ENCODE measurements at places on chromosomes 13 and 19.

DNA sequence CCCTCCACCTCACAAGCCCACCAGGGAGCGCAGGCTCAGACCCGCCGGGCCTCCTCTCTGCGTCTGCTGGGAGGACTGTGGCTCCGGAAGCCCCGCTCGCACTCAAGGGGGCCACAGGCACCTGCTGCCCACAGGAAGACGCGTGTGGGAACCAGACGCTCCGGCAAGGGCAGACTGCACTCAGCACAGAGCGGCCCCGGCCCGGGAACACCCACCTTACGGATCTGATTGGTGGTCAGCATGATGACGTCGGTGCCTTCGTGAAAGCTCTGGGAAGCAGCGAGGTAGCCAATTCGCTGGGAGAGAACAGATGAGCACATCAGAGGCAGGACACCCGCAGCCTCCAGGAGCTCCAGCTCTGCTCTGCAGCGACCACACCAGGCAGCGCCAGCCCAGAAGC, 14.6 kb downstream of the AP3D1 start:
- no peak overlapping the region for H3K4me3 ChIP-seq
- H3K36me3 ChIP-seq: no peaks in the 10 kb centered on the region
- H3K27ac ChIP-seq: no peak overlapping the region
- no peak for DNase-seq

GRCh38 chr19:52786078-52786463, 520 bp downstream of the ZNF600 start:
- peak overlapping the region; percentile 83 for H3K27ac ChIP-seq
- no peaks in the 10 kb centered on the region for H3K36me3 ChIP-seq
- DNase-seq: no peak
- H3K4me3 ChIP-seq: peak overlapping the region; percentile 51
- no peaks in the 10 kb centered on the region for H3K4me1 ChIP-seq

- DNase-seq: peak; percentile 89
- H3K4me1 ChIP-seq: peaks cover 7% of the 10 kb centered on the region
- no peaks in the 10 kb centered on the region for H3K27me3 ChIP-seq
- no peaks in the 10 kb centered on the region for H3K36me3 ChIP-seq
Measured at GRCh38 chr19:44847144-44848035, 1.3 kb downstream of the NECTIN2 start.

DNA sequence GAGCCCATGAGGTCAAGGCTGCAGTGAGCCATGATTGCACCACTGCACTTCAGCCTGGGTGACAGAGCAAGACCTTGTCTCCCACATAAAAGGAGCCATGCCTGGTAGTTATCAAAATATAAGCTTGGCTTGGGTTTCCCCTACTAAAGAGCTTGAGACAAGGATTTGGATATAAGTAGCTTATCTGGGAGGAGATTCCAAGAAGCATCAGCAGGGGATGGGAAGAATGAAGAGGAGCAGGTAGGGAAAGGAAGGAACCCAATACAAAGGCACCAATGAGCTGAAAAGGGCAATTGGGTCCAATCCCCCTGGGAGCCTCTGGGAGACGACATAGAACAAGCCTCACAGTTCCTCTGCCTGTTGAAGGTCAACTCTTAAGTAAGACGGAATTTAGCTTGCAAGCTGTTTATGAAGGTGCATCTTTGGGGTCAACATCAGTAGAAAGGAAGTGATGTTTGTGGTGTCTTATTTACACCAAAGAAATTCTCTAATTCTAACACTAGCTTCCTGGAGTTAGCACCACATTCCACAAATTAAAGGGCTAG, 7.4 kb upstream of the CLEC4G start:
- no peak overlapping the region for H3K27ac ChIP-seq
- no peak overlapping the region for H3K4me3 ChIP-seq
- DNase-seq: no peak
- H3K4me1 ChIP-seq: no peaks in the 10 kb centered on the region
- H3K27me3 ChIP-seq: peaks cover 22% of the 10 kb centered on the region
- H3K36me3 ChIP-seq: no peaks in the 10 kb centered on the region

DNA sequence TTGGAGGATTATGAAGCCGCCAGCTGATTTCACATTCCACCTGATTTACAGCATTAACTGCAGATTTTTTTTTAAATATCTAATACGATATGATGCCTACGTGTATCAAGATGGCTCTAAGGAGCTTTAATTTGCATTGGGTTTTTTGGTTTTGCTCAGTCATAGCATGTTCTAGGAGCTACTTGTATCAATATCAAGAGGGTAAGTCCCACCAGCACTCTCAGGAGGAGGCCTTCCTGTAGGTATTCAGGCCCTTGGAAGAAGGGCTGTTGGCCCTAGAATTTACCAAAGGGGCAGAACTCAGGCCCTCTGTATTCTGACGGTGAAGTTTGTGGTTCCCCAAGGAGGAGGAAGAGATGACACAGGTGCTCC, 97.2 kb upstream of the IPO5 start:
- H3K36me3 ChIP-seq: no peaks in the 10 kb centered on the region
- DNase-seq: no peak
- H3K27me3 ChIP-seq: no peaks in the 10 kb centered on the region

DNA sequence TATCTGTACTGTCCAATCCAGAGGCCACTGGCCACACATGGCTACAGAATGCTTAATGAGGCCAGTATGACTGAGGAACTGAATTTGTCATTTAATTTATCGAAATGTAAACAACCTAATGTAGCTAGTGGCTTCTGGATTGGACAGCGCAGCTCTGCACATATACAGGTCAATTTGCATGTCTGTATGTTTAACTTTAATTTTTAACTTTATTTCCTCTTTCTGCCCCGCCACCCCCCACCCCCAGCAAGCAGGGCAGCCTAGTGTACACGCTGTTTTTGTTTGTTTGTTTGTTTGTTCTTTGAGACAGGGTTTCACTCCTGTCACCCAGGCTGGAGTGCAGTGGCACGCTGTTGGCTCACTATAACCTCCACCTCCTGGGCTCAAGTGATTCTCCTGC, 15.5 kb downstream of the ZSWIM9 start:
- no peaks in the 10 kb centered on the region for H3K27me3 ChIP-seq
- H3K4me3 ChIP-seq: no peak overlapping the region
- no peak for DNase-seq
- H3K36me3 ChIP-seq: no peaks in the 10 kb centered on the region
- H3K27ac ChIP-seq: no peak overlapping the region
- H3K4me1 ChIP-seq: no peaks in the 10 kb centered on the region

- H3K4me3 ChIP-seq: no peak overlapping the region
- DNase-seq: no peak
- H3K27me3 ChIP-seq: no peaks in the 10 kb centered on the region
- H3K36me3 ChIP-seq: no peaks in the 10 kb centered on the region
- no peak overlapping the region for H3K27ac ChIP-seq
- H3K4me1 ChIP-seq: no peaks in the 10 kb centered on the region
Measured at GRCh38 chr19:49583239-49583638, 2.1 kb downstream of the PRRG2 start.

GRCh38 chr13:51015973-51016372, 95.1 kb downstream of the C13orf42 start:
- H3K4me1 ChIP-seq: no peaks in the 10 kb centered on the region
- H3K27me3 ChIP-seq: no peaks in the 10 kb centered on the region
- no peak overlapping the region for H3K27ac ChIP-seq
- DNase-seq: no peak
- H3K36me3 ChIP-seq: no peaks in the 10 kb centered on the region

GRCh38 chr19:20279516-20279915, 112.5 kb downstream of the ZNF486 start:
- no peak for DNase-seq
- no peak overlapping the region for H3K4me3 ChIP-seq
- no peaks in the 10 kb centered on the region for H3K27me3 ChIP-seq
- H3K27ac ChIP-seq: no peak overlapping the region
- no peaks in the 10 kb centered on the region for H3K4me1 ChIP-seq

- no peak overlapping the region for H3K27ac ChIP-seq
- H3K36me3 ChIP-seq: no peaks in the 10 kb centered on the region
- H3K27me3 ChIP-seq: peaks cover 2% of the 10 kb centered on the region
- H3K4me1 ChIP-seq: no peaks in the 10 kb centered on the region
- H3K4me3 ChIP-seq: no peak overlapping the region
Measured at GRCh38 chr19:53818756-53819155, 5.4 kb downstream of the NLRP12 start.

GRCh38 chr19:18072335-18072734, 14.4 kb downstream of the IL12RB1 start:
- no peaks in the 10 kb centered on the region for H3K36me3 ChIP-seq
- no peak overlapping the region for H3K27ac ChIP-seq
- H3K27me3 ChIP-seq: no peaks in the 10 kb centered on the region
- H3K4me1 ChIP-seq: no peaks in the 10 kb centered on the region
- no peak for DNase-seq

GRCh38 chr13:111916201-111916600, 150.7 kb upstream of the SOX1 start:
- no peak overlapping the region for H3K4me3 ChIP-seq
- no peaks in the 10 kb centered on the region for H3K27me3 ChIP-seq
- H3K36me3 ChIP-seq: no peaks in the 10 kb centered on the region
- H3K27ac ChIP-seq: no peak overlapping the region
- no peaks in the 10 kb centered on the region for H3K4me1 ChIP-seq

- DNase-seq: no peak
- H3K27me3 ChIP-seq: no peaks in the 10 kb centered on the region
- H3K27ac ChIP-seq: no peak overlapping the region
- H3K4me3 ChIP-seq: no peak overlapping the region
Measured at GRCh38 chr13:79283742-79284141, 122.3 kb downstream of the RBM26 start.

DNA sequence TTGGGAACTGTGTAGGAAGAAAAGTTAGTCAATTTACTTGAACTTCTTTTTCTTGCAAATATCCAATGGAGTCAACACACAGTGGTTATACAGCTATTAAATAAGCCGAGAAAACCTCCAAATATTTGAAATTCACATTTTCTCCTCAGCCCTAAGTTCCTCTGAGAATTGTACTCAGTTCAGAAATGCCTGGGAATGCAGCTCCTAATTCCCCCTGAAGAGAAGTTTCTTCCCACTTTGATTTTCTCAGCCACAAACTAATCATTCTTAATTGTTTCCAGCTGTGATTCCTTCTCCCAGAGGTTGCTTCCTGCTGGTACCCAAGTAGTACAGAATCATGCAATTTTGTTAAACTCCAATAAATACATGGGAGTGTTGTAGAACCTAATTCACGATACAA, 246.1 kb upstream of the MIR17HG start:
- no peaks in the 10 kb centered on the region for H3K27me3 ChIP-seq
- no peak overlapping the region for H3K27ac ChIP-seq
- DNase-seq: no peak
- H3K4me3 ChIP-seq: no peak overlapping the region
- H3K36me3 ChIP-seq: peaks cover under 1% of the 10 kb centered on the region

DNA sequence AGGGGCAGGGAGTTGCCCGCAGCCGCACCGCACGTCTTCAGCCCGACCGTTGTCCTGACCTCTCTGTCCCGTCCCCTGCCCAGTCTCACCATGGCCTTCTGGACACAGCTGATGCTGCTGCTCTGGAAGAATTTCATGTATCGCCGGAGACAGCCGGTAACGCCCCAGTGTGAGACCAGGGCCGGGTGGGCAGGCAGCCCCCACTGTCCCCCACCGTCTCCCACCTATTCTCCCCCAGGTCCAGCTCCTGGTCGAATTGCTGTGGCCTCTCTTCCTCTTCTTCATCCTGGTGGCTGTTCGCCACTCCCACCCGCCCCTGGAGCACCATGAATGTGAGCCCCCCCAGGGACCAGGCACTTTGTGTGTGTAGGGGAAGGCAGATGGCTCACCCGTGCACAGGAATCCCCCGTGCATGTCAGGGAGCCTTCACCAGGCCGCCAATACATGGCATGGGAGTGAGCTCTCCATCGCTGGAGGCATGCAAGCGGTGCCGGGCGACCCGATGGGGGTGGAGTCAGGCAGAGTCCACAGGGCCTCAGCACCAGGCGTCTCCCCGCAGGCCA, 1.4 kb downstream of the ABCA7 start:
- H3K4me3 ChIP-seq: peak overlapping the region; percentile 62
- no peaks in the 10 kb centered on the region for H3K4me1 ChIP-seq
- H3K27ac ChIP-seq: no peak overlapping the region
- no peaks in the 10 kb centered on the region for H3K27me3 ChIP-seq

GRCh38 chr13:113052971-113053370, 52.6 kb upstream of the F7 start:
- no peaks in the 10 kb centered on the region for H3K27me3 ChIP-seq
- no peaks in the 10 kb centered on the region for H3K4me1 ChIP-seq

DNA sequence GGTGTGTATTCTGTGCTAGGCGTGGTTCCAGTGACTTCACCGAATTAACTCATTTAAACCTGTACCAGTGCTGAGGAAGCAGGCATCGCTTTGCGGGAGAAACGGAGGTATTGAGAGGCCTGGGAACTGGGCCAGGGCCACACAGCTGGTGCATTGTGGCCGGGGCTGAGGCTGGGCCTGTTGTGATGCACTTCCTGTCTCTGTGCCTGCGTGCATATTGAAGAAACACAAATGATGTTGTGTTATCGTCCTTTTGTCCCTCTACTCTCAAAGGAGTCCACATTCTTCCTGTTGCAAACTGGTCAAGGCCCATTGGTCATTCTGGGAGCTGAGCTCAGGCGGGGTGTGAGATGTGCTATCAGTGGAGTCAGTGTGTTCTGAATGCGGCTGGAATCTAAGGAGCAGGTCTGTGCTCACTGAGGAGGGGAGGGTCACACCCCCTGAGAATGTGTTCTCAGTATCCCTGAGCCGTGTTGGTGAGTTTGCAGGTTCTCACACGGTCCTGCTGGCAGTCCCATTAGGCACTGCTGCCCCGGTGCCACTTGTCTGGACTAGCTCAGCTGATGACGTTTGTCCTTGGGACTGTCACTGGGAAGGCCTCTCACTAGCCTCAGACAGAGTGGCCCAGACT, 62.1 kb downstream of the ARHGEF7 start:
- H3K36me3 ChIP-seq: no peaks in the 10 kb centered on the region
- H3K4me3 ChIP-seq: no peak overlapping the region
- peaks cover 6% of the 10 kb centered on the region for H3K4me1 ChIP-seq
- DNase-seq: no peak

DNA sequence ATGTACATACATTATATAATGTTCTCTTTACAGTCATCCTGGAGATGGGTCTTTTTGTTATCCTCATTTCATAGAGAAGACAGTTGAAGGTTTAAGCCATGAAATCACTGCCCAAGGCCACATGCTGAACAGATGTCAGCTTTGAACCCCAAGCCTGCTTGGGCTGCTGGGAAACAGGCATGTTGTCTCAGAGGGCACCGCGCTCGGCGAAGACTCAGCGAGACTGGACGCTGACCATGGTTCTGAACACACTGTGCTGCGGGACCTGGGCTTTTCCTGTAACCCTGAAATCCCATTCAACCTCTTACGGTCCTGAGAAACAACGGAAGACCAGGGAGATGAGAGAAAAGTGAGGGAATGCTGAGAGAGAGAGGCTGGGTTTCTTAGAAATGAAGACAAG, 27.3 kb downstream of the LRFN3 start:
- no peak for DNase-seq
- no peaks in the 10 kb centered on the region for H3K36me3 ChIP-seq
- peaks cover 36% of the 10 kb centered on the region for H3K27me3 ChIP-seq
- no peak overlapping the region for H3K4me3 ChIP-seq
- H3K4me1 ChIP-seq: no peaks in the 10 kb centered on the region

DNA sequence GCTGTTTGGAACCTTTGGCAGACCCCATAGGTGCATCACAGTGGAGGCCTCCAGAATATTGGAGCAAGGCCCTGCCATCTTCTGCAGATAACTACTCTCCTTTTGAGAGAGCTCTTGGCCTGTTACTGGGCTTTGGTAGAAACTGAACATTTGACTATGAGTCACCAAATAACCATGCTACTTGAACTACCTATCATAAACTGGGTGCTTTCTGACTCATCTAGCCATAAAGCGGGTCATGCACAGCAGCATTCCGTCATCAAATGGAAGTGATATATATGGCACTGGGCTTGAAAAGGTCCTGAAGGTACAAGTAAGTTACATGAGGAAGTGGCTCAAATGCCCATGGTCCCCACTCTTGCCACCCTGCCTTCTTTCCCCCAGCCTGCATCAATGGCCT, 782.5 kb upstream of the SLITRK6 start:
- H3K27ac ChIP-seq: no peak overlapping the region
- no peaks in the 10 kb centered on the region for H3K36me3 ChIP-seq
- H3K4me3 ChIP-seq: no peak overlapping the region
- DNase-seq: no peak
- no peaks in the 10 kb centered on the region for H3K27me3 ChIP-seq

Measured in breast epithelium (tissue), 4 donors.